CD4-positive, alpha-beta T cell (primary cell): ENCODE measurements at places on chromosomes 3 and 15.

- no peak for DNase-seq
Observed at GRCh38 chr3:37519661-37520060, 342.0 kb upstream of the CTDSPL start.

GRCh38 chr3:10512687-10513086, 7.3 kb upstream of the ATP2B2 start:
- no peak for DNase-seq

GRCh38 chr3:99474776-99475175, 163.6 kb upstream of the COL8A1 start:
- DNase-seq, result no peak

- peak; percentile 59 for DNase-seq
Observed at GRCh38 chr15:68298882-68299381, 21.4 kb downstream of the FEM1B start.

GRCh38 chr3:14235003-14235911, 56.6 kb downstream of the LSM3 start:
- DNase-seq, result no peak

GRCh38 chr15:85539491-85539890, 159.1 kb downstream of the AKAP13 start:
- no peak for DNase-seq

- no peak for DNase-seq
Observed at GRCh38 chr3:182725372-182726251, 67.7 kb upstream of the ATP11B start.

DNA sequence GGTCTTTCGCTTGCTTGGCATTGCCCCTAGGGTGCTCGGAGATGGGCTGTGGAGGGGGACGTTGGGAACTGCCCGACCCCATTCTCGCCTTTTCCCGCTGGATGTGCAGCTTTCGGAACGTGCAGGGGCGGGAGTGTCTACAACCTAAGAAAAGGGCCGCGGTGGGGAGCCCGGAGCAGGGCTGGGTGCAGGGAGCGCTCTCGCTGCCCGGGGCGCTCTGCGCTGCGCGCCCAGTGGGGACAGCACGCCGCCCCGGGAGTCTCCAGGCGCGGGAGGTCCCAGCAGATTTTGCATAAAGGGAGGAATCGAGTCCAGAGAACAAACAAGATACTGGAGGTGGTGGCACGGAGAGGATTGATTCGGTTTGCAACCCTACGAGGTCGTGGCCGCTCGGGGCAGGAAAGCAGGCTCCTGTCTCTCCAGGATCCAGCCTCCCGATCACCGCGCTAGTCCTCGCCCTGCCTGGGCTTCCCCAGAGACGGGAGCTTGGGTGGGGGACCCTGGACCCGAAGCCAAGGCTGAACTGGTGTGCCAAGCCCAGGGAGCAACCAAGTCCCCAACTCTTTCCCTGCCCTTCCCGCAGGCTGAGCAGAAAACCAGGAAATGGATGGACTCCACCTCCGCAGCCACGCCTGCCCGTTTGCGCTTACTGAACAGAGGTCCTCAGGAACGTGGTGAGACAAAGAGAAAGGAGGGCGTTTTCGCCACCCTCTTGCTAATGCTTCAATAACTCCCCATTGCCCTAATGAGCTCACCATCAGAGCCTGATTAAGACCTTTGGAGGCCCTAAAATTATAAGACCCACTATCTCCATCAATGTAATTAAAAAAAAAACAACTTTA, 59.7 kb downstream of the NOX5 start:
- DNase-seq, result no peak

GRCh38 chr3:99549957-99550603, 88.3 kb upstream of the COL8A1 start:
- no peak for DNase-seq

- DNase-seq, result no peak
Observed at GRCh38 chr3:189664311-189664710, 33.1 kb downstream of the TP63 start.

- no peak for DNase-seq
Observed at GRCh38 chr3:62187022-62187431, 186.3 kb downstream of the FEZF2 start.

DNA sequence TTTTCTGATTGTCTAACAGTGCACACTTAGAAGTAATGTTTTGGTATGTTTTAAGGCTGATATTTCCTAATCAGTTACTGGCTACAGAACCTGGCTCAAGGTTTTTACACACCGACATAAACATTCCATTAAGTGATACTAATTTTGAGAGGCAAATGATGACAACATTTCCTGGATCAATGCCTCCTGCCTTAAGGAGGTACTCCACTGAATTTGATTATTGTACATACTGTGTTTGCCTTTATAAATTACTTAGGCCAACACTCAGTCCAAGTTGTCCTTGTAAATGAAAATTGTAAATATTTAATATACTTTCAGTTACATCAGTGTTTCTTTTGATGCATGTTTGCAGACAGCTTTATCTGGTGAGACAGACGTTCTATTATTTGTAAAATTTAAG, 24.2 kb upstream of the LXN start:
- DNase-seq, result no peak

DNA sequence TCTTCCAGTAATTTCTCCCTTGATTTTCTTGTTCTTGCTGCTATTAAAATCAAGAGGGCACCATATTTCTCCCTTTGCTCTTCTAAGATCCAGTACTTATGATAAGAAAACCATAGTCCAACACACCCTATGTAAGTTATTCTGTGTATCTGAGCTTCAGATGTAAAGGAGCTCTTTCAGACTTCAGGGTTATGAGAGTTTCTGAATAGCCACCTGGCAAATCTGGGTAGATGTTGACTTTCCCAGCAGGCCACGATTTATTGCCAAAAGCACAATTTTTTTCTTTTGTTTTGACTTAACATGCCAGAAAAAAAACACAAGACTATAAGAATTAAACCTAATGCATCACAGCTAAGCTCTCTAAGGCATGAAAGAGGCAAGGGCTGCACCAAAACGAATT, 1045.0 kb downstream of the FHIT start:
- no peak for DNase-seq

DNA sequence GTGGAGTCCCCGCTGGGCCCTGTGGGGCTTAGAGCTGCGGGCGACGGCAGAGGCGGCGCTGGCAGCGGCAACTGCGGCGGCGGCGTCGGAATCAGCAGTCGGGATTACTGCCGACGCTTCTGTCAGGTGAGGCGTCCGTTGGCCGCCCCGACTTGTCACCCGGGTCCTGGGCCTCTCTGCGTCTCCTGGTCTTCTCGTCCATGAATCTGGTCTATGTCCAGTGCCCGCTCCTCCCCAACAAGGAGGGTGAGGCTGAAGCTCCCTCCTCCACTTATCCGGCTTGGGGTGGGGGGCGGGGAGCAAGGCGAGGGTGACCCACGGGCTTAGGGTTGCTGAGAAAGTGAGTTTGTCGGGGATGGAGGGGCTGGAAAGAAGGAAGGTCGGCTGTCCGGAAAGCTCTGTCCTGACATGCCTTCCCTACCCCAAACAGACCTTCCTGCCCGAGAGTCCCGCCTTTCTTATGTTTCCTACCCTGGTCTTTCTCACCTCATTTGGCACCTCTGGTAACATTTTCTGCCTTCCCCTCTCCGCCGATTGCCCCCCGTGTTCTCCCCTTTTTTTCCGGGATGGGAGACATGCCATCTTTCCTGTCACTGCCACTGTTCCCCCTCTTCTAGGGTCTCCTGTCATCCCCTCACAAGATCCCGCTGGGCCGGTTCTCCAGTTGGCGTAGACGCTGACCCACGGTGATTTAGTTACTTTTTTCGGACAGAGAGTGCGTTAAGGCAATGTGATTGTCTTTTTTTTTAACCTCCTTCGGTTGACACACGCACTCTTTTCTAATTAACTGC, 520 bp downstream of the ZNF654 start:
- peak; percentile 33 for DNase-seq

DNA sequence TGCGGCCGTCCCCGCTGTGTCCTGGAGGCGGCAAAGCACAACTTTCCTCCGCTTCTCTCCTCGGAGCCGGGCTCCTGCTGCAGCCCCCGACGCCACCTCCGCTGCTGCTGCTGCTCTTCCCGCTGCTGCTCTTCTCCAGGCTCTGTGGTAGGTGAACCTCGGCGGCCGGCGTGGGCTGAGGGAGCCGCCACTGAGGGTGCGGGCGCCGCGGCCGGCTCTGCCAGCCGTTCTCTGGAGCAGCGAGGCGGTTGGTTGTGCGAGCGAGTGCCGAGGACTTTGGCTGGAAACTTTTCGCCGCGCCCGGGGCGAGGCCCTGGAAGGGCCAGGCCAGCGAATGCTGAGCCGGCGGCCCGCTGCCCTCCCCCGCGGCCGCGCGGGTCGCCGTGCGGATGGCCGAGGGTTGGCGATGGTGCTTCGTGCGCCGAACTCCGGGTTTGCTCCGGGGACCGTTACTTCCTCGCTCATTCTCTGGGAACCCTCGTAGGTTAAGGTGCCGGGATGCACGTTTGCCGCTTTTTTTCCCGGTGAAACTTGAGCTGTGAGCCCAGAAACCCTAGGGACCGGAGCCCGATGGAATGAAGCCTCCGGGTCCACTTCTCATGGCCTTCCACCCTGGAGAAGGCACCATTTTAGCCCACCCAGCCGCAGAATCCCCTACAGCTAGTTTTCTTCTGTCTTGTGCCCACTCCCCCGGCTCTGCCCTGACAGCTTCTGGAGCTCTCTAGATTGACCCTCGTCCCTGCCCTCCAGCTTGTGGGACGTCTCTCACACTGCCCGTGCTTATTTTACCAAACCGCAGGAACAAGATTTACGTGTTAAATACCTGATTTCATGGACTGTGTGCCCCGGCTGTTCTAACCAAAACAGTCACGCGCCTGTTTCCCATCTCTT, 660 bp downstream of the NECTIN3 start:
- no peak for DNase-seq

- peak; percentile 64 for DNase-seq
Observed at GRCh38 chr3:33060609-33061337, 36.2 kb downstream of the GLB1 start.

GRCh38 chr3:181941250-181941649, 229.5 kb downstream of the SOX2 start:
- no peak for DNase-seq

- DNase-seq, result no peak
Observed at GRCh38 chr15:84991014-84991712, 9.5 kb downstream of the PDE8A start.

GRCh38 chr15:70435872-70436271, 327.5 kb downstream of the UACA start:
- no peak for DNase-seq

DNA sequence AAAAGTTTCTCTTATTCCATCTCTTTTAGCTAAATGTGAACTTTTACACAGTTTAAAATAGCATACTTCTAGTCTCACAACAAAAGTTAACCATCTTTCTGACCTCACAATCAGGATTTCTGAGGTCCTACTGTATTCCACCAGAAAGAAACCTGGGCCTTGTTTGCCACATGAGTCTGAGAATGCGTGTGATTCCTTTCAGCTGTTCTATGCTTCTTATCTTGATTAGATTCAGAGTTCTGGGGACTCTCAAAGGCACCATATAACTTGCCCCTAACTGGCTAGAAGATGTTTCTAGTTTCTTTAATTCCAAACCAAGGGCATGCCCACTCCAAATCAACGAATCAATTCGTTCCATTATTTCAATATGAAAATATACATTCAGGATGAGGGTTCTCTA, 131.1 kb downstream of the ATP8B4 start:
- DNase-seq, result no peak

DNA sequence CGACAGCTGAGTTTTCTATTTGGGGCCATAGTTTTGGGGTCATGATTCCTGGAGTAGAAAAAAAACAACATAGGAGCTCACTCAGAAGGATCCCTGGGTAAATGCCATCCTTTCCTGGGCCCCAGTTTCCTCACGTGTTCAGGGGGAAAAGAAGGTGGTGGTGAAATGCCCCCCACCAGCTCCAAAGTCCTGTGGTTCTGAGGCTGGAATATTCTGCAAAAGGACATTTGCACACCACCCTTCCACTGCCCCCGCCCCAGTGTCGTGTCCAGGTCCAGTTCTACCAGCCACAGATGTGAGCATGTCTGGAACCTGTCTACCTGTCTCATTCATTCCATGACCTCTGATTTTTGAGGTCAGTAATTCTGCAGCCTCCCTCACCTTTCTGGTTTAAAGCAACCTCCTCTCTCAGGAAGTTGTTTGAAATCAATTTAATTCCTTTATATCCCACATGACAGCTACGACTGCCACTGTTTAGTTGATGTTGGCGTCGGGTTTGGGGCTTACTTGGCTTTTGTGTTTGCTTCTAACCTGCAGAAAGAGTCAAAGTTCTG, 82.1 kb downstream of the SMAD3 start:
- no peak for DNase-seq

- no peak for DNase-seq
Observed at GRCh38 chr3:71288269-71288930, 295.1 kb downstream of the FOXP1 start.

DNA sequence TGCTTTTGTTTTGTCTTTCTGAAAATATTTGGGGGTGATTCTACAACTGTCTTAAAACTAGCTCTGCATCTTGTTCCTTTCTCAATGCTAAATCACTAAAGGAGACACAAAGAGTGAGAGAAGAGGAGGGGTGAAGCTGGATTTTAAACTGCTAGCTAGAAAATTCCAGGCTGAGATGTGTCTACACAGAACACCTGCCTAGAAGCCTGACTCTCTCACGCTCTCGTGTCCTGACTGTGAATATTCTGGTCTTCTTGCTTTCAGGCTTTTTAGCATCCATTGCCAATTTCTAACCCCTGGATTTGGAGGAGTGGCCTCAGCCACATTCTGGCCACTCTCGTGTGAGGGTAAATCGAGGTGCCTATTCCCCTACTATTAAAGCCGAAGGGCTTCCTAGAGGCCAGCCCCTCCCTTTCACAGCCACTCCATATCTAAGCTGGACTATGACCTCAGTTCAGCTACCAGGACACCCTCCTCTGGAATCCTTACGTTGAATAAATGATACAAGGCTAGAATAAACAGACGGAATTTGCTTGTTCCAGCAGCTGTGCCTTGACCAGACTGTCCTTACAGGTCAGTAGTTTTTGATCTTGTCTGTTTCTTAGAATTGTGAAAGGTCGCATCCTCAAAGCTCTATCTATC, 148.2 kb upstream of the FEZF2 start:
- DNase-seq, result no peak

DNA sequence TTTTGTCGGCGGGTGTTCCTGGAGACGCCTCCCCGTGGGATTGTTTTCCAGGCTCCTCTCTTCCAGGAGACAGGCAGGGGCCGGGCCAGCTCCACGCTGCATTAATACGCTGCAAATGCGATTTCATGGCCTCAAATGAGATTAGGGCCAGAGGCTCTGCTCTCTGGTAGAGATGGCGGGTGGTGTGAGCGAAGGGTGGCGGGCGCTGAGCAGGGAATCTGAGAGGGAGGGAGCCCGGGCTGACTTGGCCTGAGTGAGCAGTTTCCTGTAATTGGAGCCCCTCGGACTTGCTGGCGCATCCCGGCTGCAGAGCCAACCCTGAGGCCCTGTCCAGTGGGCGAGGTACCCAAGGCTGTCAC, 7.4 kb upstream of the CCDC33 start:
- no peak for DNase-seq
